ENCODE measurements at places on chromosomes 6 and 20.

DNA sequence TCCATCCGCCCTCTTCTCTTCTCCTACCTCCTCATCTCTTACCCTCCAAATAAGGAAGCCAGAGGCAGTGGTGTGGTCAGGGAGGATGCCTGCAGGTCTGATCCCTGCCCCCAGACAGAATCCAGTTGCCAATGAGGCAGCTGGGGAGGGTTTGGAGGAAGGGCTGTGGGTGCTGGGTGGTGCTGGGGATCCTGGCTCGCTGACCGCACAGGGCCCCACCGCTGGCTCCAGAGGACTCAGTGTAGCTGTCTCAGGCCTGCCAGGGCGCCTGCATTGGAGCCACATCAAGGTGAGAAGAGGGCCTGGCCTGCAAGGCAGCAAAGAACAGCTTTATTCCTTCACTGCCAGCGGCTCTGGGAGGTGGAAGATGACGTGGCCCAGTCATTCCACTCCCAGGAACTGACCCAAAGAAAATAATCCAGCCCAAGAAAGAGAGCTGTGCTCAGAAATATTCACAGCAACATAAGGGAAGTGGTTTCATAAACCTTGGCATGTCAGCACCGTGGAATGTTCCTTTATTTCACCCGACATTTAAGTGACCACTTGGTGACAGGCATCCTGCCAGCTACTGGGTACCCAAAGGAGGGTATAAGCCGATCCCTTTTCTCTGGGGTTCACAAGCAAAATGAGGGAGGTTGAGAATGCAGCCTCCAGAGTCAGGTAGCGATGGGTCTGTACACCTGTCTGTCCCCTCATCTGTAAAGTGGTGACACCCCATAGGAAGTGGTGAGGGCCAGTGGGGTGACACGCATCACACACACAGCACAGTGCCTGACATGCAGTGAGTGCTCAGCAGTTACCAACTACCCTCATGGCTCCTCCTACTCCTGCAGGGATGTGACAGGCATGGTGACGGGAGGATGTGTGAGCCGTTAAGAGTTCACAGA is 125.1 kb downstream of the SNX5 start:
- DNase-seq, result peak; percentile 100

DNA sequence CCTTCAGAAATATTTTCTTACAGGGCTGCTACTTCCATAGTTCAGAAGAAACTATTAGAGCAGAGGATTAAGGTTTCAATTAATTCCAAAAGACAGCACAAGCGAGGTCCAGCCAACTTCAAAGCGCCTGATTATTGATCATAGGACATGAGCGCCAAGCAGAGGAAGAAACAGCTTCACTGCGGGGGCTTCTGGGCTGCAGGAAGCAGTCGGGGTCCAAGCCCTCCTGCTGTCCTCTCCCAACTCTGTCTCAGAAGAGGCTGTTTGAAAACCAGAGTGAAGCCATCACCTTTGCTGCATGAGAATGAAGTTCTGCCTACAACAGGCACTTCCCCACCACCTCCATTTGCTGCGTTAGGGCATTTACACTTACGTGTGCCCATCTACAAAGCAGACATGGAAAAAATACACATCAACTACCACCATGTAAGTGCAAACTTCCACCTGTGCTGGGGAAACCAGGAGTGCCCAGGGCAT is 23.9 kb downstream of the SUMO4 start:
- DNase-seq, result no peak

DNA sequence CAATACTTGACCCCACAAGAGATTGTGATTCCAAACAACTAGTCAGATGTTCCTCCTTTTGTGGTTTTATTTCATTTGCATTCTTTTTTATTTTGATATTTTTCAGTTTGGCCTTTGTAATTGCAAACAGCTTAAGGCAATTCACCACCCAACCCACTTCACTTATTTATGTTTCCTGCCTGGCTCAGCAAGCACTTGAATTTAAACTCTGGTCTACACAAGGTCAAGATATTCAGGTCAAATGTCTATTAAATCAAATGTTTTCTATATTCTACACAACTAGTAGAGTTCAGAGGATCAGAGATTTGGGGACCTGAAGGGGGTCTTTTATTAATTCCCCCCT is 100.1 kb downstream of the SGK1 start:
- DNase-seq, result no peak

DNA sequence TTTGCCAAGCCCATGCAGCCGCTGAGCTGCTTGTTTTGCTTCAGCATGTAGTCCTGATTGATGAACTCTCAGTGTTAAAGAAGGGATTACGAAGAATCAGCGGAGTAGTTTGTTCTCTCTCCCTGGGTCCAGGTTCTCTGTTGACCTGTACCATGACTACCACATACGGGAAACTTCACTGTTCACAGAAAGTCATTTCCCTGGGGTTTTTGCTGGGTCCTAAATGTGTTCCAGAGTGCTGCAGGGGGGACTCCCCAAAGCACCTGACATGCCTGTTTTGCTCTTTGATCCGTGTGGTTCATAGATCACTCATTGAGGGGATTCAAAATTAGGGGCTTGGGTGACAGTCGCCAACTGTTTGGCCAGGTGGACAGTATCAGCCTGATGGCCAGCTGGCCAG is 5.5 kb downstream of the LSM14B start:
- DNase-seq, result no peak

- no peak for DNase-seq
These were observed 176.5 kb upstream of the RALGAPA2 start for GRCh38 chr20:20888936-20889335.

- no peak for DNase-seq
These were observed 76.8 kb downstream of the TTLL2 start for GRCh38 chr6:167401525-167402194.

DNA sequence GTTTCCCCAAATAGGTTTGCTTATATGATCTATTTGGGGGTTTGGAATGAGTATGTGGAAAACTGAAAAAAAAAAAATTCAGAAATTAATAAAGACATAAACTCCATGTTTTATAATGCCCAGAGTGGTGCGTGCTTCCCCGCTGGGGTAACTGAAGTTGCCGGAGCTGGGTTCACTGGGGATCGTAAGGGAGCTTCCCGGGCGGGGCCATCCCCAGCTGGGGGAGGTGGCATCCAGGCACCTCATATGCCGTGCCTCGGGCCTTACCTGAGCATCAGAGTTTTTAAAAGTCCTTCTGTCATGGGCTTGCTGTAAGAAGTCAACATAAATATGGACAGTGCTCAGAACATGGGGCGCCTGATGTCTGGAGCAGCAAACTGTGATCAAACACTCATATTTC is 17.9 kb upstream of the RAMACL start:
- DNase-seq, result no peak

- DNase-seq, result no peak
These were observed 202.4 kb upstream of the QKI start for GRCh38 chr6:163212123-163212522.

DNA sequence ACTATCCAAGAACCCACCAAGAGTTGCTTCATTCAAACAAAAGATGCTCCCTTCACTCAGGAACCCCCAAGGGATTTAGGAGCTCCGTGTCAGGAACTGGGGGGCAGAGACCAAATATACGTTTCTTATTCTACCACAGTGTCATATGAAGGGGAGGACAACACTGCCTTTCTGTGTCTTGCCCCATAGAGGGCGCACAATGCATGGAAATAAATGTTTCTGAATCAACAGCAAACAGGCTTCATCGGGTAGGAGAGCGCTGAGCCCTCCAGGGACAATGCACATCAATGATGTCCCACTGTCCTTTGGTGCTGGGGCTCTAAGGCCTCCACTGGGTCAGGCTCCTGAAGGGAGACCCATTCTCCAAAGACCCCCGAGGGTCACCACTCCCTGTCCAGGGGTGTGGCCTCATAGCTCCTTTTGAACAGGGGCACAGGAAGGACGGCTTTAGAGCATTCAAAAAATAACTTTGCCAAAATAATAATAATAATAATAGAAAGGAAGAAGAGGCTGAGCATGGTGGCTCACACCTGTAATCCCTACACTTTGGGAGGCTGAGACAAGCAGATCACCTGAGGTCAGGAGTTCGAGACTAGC is 31.1 kb downstream of the PLG start:
- peak; percentile 40 for DNase-seq

DNA sequence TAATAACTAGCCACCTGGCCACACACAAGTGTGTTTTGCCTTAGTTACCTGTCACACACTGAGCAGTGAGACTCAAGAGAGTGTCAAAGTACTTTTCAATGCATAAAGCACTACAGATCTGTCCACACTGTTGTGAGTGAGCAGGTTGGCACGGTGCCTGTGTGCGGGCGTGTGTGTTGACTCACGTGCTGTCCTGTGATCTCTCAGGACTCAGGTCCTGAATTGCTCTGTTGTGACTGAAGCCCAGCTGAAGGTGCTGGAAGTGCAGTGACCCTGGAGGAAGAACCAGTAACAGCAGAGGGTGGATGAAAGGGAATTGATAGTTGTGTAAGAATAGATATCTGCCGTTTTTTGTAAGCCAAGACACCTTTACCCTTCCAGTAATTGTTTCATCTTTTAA is 18.3 kb downstream of the SLC16A10 start:
- DNase-seq, result peak; percentile 45

DNA sequence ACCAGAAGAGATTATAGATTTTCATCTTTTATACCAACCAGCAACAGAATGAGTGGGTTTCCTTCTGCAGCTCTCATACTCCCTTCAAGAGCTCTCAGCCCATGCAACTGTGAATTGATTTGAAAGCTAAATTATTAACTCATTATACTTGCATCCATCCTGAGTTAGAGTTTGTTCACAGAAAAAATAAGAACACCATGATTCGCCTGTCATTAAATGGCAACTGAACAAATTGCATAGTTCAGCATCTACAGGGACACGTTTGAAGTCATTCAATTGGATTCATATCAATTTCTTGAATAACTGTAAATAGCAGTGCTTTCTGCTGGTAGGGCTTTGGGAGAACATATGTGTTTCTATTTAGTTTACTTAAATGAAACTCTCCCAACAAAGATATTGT is 65.7 kb downstream of the NKAIN2 start:
- no peak for DNase-seq

GRCh38 chr20:50101281-50101680 is 11.7 kb downstream of the UBE2V1 start:
- no peak for DNase-seq

GRCh38 chr6:14559746-14560536 is 442.4 kb downstream of the CD83 start:
- DNase-seq, result no peak

DNA sequence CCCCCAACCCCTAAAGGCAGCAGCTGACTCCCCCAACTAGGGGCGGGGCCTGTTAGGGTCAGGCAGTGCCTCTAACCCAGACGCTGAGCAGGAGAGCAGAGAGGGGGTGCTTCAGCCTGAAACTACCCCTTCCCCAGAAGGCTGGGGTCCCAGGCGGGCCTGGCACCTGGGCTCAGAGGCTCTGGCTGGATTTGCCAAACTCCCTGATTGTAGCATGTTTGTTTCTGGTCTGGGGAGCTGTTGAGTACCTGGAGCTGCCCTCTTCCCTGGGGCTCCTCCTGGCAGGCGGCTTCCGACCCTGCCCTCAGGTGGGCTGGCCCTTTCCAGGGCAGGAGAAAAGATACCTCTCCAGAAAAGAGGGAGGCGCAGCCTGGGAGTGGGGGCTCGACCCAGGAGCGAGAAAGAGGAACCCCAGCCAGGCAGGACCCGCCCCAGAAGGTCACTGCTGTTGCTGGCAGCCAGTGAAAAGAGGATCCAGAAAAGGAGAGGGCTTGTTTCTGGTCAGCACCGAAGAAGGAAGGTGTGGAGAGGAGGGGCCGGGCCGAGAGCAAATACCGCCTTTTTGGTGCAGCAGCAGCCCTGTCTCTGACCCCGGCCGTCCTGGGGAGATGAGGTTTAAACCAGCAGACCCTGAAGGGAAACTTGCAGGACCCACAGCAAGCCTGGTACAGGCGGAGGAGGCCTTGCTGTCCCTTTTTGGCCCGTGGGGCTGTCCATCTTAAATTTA is 810 bp upstream of the ABHD16B start:
- DNase-seq, result no peak

- DNase-seq, result no peak
These were observed 180.4 kb downstream of the ZDHHC14 start for GRCh38 chr6:157561414-157561790.

- no peak for DNase-seq
These were observed 47.6 kb downstream of the AGPAT4 start for GRCh38 chr6:161226009-161226964.

GRCh38 chr6:137208279-137208678 is 10.9 kb downstream of the IFNGR1 start:
- DNase-seq, result no peak

- DNase-seq, result no peak
These were observed 49.9 kb upstream of the ADGRF1 start for GRCh38 chr6:47091886-47092668.

DNA sequence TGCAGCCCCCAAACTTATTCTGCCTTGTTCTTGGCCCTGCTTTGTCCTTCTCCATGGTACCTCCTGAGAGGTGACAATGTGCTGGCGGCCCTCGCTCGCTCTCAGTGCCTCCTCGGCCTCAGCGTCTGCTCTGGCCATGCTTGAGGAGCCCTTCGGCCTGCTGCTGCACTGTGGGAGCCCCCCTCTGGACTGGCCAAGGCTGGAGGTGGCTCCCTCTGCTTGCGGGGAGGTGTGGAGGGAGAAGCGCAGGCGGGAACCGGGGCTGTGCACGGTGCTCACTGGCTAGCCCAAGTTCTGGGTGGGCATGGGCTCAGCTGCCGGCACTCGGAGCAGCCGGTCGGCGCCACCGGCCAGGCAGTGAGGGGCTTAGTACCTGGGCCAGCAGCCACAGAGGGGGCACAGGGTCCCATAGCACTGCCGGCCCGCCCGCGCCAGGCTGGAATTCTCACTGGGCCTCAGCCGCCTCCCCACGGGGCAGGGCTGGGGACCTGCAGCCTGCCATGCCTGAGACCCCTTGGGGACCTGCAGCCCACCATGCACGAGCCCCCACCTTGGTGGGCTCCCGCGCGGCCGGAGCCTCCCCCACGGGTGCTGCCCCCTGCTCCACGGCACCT is 55.9 kb upstream of the RALGAPA2 start:
- DNase-seq, result no peak

GRCh38 chr6:109186012-109186411 is 90.7 kb downstream of the CEP57L1 start:
- DNase-seq, result no peak

- DNase-seq, result no peak
These were observed 64.8 kb downstream of the TSHZ2 start for GRCh38 chr20:53036992-53037391.

DNA sequence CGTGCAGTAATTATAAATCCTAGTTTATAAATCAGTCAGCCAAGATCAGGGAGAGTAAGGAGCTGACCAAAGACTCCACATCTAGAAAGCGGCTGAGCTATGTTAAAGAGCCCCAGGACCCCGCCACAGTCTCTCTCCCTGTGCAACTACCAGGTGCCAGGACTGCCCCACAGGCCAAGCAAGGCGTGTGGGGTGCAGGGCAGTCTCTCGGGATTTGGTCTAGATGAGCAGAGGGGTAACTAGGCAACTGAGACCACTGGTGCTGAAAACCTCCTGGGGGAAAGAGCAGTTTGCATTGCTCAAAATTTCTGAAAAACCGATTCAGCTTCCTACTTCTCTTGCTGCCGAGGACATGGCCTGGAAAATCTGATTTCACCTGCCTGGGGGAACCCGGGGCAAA is 10.4 kb downstream of the PMEPA1 start:
- no peak for DNase-seq
